ENCODE measurements at places on chromosomes 5 and 9.

- DNase-seq: no peak
Observed at GRCh38 chr5:33299621-33300208, 141.1 kb upstream of the TARS1 start.

GRCh38 chr5:41542183-41542582, 31.8 kb upstream of the PLCXD3 start:
- no peak for DNase-seq

DNA sequence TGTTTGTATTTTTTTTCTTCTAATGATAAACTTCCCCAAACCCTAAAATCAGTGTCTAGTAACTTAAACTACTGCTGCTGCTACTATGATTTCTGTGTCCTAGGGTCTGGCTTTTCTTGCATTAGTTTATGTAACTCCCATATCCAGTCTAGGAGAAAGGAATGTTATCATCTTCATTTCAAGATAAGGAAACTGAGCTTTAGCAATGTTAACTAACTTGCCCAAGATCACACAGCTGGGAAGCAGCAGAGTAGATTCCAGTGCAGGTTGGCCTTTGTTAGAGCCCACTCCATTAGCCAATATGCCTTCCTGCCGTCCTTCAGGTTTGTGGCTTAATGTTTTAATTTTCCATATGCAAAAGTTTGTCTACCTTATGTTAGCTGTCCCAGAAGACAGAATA, 10.4 kb downstream of the TMEM171 start:
- DNase-seq: no peak

- no peak for DNase-seq
Observed at GRCh38 chr9:107637421-107638420, 148.2 kb upstream of the KLF4 start.

Data from cortex of kidney (tissue), 1 donor.